ENCODE measurements at places on chromosomes 7 and 10.
A peak's percentile ranks its signal among the peaks of the same experiment; 100 is the strongest.

GRCh38 chr7:31444196-31444595 is 69.7 kb upstream of the ITPRID1 start:
- DNase-seq = no peak

DNA sequence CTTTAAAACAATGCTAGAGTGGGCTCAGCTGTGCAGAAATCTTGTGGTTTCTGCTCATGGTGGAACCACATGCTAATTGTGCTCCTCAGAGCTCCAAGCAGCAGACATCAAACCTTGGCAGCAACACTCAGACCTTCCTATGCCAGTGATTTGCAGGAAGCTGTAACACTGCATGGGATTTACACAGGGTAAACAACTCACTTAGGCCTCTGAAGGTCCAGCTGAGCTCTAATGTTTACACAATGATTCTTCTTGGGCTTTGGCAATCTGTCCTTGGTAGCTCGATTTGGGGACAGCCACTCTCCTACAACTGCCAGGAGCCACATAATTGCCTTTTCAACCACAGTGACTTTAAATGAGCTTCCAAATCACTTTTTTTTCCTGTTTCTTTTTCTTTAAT is 97.7 kb upstream of the PDLIM1 start:
- DNase-seq = no peak

GRCh38 chr7:111864291-111864976 is 302.1 kb upstream of the IMMP2L start:
- no peak for DNase-seq

DNA sequence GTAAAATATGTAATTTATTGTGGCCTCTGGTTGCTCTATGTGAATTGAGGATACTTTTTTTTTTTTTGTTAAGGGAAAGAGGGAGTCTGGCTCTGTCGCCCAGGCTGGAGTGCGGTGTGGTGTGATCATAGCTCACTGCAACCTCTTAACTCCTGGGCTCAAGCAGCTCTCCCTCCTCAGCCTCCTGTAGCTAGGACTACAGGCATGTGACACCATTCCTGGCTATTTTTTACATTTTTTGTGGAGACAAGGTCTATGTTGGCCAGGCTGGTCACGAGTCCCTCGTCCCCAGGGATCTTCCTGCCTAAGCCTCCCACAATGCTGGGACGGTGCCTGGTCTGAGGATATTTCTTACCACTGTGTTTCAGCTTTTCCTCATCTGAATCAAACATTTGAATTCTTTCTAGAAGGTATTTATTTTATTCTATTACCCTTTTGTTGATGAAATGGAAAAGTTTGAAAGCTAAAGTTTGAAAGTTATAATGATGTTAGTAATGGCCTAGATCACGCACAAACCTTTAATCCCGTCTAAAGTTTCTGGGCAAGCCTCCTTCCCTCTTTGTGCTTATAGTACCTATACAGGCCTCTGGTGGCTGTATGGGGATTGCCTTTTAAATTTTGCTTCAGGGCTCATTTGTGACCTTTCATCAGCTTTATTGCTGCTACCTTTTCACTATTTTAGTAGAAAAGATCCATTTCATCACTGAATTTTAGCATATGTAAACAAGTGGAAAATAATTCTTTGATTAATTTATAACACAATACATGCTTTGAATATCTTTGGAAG is 2.0 kb downstream of the IFRD1 start:
- peak; percentile 73 for DNase-seq

- no peak for DNase-seq
Observed at GRCh38 chr7:71271203-71271602, 139.3 kb downstream of the GALNT17 start.

- DNase-seq = no peak
Observed at GRCh38 chr10:89563861-89564478, 28.6 kb upstream of the SLC16A12 start.

DNA sequence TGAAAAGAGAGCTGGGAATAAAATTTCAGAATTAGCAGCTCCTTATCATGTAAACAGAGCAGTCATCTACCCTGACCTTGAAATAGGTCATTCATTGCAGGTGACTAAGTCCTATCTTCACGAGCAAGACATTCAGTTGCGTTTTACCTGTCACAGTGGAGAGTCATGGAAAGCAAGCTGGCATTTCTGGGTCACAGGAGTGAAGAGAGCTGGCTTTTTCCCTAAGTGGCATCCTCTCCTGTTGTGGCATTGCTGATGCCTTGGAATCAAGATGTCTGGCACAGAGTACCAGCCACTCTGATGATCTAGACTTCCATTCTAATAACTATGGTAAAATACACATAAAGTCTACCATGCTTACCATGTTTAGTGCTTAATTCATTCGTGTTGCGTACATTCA is 70.8 kb downstream of the SCRN1 start:
- no peak for DNase-seq

- no peak for DNase-seq
Observed at GRCh38 chr10:22550732-22551131, 163.6 kb downstream of the PIP4K2A start.

DNA sequence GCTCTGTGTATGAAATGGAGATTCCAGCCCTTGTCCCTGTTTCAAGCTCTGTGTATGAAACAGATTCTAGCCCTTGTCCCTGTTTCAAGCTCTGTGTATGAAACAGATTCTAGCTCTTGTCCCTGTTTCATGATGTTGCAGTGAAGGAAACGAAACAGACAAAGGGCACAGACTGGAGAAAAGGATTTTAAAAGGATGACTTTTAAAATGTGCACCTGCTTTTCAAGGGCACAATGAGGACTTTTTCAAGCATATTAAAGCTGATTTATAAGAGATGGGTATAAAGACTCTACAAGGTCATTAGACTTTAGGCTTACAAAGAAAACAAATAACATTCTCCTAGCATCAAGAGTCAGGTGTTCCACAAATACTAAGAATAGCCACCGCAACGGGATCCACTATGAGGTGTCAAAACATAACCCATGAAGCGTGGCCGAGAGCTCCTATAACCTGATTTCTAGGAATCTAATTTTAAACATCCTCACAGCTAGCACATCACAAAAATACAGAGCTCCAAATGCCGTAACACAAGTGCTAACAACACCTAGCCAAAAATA is 29.0 kb downstream of the DIP2C start:
- no peak for DNase-seq

- no peak for DNase-seq
Observed at GRCh38 chr10:131697476-131698128, 203.2 kb upstream of the PPP2R2D start.

GRCh38 chr7:130486954-130487436 is 4.9 kb upstream of the MEST start:
- DNase-seq = no peak

DNA sequence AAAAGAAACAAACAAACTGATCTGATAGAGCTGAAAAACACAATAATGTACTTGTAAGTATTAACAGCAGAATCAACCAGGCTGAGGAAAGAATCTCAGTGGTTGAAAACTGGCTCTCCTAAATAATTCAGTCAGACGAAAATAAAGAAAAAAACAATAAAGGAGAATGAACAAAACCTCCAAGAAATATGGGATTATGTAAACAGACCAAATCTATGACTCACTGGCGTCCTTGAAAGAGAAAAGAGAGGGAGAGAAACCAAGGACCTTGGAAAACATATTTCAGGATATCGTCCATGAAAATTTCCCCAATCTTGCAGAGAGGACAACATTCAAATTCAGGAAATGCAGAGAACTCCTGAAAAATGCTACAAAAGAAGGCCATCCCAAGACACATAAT is 62.9 kb downstream of the FBXL13 start:
- no peak for DNase-seq

DNA sequence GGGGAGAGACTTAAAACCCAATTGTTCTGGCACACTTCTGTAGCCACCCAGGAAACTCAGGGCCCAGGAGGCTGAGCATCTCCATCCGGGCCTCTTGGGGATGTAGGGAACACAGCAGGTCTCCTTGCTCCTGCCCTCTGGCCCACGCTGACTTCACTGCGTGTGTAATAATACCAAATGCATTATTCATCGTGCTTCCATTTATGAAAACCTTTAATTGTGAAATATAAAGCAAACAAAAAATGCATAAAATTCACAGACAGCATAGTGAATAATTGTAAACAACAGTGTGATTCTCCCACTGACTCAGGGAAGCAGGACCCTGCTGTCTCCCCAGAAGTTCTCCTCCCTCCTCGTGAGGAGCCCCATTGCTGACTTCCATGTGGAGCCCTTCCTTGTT is 70.3 kb upstream of the SHH start:
- DNase-seq = no peak

DNA sequence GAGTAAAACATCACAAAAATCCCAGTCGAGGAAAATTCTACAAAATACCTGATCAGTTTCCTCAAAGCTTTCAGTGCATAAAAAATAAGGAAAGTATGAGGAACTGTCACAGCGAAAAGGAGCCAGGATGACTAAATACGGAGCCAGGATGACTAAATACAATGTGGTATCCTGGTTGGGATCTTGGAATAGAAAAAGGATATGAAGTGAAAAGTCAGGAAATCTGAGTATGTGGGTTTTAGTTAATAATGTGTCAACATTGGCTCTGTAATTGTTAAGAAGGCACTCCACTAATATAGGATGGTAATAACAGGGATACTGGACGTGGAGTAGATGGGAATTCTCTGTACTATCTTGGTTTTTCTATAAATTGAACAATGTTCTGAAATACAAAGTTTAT is 175.5 kb downstream of the SUGCT start:
- no peak for DNase-seq

GRCh38 chr7:3162289-3162688 is 118.6 kb upstream of the CARD11 start:
- no peak for DNase-seq

- no peak for DNase-seq
Observed at GRCh38 chr7:84705079-84705478, 481.8 kb downstream of the SEMA3D start.

- DNase-seq = no peak
Observed at GRCh38 chr7:142134909-142135308, 23.4 kb downstream of the MGAM2 start.

DNA sequence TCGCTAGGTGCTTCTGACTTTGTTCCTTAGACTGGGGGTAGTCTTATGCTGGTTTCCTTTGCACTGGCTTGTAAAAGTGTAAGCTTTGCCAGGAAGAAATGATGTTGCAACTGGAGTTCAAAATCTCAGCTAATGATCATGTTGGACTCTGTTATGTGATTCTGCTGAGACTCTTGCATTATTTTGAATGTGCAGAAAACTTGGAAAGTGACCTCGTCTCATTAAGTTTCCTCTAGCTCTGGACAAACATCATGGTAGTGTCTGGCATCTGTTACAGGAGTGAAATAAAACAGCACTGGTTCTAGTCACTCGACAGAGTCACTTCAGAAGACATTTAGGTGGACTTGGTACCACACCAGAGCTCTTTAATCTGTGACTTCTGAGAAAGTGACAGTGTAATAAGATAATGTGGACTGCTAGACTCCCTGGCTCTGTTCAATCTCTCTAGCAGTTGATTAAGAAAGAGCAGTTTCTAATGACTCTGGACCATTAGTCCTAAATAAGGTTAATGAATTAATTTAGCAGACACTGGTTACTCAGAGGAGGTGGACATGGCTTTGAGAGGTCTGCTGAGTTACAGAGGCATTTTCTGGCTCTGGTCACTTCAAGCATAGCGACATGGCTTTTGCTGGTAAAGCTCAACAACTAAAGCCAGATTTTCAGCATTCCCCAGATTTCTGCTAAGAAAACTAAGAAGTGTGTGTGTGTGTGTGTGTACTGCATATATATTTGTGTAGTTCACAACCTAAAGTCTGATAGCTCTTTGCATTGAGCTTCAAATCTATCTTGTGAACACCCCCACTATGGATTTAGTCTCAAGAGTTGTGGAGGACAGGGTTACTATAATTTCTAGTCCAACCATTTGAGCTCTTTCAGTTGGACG is 2.0 kb downstream of the NRP1 start:
- DNase-seq = no peak

- DNase-seq = no peak
Observed at GRCh38 chr10:117745301-117745700, 202.8 kb downstream of the EMX2 start.

- no peak for DNase-seq
Observed at GRCh38 chr10:50439806-50440205, 183.9 kb downstream of the SGMS1 start.

- DNase-seq = no peak
Observed at GRCh38 chr7:94178230-94178629, 174.1 kb upstream of the BET1 start.

DNA sequence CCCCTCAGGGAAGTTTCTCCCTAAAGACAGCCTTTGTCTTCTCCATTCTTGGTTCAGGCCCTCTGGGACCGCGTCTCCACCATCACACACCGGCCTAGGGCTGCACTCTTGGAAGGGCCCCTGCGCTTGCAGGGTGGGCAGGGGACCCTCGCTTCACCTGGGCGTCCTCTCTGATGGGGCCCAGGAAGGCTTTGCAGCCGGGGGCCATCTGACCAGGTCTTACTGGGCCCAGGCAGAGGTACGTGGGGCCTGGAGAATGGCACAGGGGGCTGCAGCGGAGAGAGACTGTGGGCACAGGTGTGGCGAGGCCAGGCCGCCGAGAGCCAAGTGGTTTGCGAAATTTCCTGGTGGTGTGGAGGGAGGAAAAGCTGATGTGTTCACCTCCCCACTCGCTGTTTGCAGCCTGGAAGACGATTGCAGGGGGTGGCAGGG is 44.4 kb downstream of the ALOX5 start:
- DNase-seq = no peak

- DNase-seq = no peak
Observed at GRCh38 chr10:17100586-17100985, 29.0 kb downstream of the CUBN start.

GRCh38 chr7:137768366-137768765 is 78.4 kb downstream of the DGKI start:
- no peak for DNase-seq

DNA sequence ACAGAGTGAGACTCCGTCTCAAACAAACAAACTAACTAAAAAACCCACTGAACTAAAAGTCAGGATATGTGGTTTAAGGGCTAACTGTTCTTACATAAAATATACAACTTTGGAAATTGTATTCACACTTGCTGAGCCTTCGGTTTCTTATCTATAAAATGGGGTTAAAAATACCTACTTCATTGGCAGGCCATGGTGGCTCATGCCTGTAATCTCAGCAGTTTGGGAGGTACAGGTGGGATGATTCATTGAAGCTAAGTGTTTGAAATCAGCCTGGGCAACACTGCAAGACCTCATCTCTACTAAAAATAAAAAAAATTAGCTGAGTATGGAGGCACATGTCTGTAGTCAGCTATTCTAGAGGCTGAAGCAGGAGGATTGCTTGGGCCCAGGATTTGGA is 115.4 kb upstream of the KLF6 start:
- DNase-seq = no peak

GRCh38 chr7:87359366-87359765 is 13.9 kb downstream of the CROT start:
- no peak for DNase-seq

DNA sequence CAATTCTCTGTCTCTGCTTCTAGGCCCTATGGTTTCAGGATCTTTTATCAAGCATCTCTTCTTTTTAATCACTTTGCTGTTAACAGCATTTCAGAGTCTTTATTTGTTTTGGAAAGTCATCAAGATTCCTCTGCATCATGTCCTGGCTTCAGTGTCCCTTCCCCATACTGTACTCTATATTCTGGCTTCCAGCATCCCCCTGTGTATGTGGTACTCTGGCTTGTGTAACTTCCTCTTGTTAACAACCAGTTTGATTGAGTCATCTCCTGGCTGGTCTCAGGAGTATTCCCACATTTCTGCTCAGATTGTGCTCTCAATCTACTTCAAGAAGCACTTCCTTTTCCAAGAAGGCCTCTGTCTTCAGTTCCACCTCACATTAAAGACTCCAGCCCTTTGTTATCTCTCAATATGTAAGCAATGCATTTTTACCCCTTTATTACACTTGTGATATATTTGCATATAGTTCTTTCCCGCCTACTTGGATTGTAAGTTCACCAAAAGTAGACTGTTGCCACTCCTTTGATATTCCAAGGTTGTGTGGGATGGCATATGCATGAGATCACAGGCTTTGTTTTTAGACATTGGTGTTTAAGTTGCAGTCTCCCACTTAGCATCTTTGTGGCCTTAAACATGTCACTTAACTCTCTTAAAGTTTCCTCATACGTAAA is 15.1 kb upstream of the ATE1 start:
- peak; percentile 22 for DNase-seq

Data from upper lobe of left lung (tissue), 6 donors.